ENCODE measurements at places on chromosomes 12 and 14.

DNA sequence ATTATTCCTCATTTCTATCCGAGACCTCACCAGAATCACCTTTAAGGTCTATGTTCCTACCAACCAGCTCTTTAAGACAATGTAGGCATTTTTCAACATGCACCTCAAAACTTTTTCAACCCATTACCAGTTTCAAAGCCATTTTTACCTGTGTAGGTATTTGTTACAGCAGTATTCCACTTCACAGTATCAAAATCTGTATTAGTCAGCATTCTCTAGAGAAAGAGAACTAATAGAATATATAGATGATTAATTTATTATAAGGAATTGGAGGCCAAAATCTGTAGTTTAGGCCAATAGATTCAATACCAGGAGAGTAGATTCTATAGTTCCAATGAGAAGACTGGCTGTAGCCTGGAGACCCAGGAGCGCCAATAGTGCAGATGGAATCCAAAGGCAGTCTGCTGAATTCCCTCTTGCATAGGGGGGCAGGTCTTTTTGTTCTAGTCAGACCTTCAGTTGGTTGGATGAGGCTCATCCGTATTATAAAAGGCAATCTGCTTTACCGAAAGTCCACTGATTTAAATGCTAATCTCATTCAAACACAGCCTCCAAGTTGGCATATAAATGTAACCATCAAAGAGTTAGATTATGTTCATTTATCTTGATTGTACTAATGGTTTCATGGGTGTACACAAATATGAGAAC, 151.6 kb upstream of the SYT1 start:
- no peak for DNase-seq

GRCh38 chr12:132834181-132834711, 5.6 kb upstream of the GOLGA3 start:
- DNase-seq = peak; percentile 21

DNA sequence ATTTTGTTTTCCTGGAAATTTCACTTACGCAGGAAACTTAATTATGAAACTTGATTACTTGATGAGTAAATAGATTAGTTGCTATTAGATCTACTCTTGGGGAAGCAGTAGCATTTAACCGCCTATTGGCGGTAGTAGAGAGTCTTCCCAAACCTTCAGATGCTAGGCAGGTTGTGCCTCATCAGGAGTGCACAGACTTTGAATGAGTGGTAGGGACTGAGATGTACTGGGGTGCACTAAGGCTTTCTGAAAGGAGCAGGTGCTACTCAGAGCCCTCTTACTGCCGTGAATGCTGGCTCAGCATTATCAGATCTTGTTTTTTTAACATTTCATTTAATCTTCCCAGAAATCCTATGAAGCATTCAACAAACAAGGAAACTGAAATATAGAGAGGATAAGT, 7.7 kb downstream of the GATC start:
- no peak for DNase-seq

DNA sequence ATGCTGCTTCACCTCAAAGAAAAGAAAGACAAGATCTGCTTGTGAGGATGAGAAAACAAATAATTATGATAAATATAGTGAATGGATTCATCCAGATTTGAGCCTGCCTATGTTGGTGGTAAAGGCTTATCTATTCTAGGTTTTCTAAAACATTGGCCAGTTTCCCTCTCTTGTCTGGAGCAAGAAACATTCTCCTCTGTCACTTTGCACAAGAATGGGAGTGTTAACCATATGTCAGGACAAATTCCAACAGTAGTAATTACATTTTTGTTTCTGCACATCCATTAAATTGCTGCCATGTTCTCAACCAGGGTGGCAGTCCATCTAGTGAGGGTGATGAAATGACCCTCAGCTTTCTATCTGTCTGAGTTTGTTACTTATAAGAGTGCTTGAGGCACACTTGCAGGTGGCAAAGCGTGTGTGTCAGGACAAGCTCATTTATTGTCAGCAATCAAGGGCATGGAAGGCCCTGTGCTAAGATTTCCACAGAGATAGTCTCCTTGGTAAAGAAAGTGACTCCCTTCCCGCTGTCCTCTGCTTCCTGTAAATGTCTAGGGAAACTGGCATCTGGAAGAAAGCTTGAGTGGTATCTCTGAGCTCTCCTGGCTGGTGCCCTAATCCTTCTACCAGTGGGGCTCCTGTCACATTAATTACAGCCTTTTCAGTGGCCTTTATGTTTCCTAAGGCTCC, 502.1 kb upstream of the FLRT2 start:
- no peak for DNase-seq

DNA sequence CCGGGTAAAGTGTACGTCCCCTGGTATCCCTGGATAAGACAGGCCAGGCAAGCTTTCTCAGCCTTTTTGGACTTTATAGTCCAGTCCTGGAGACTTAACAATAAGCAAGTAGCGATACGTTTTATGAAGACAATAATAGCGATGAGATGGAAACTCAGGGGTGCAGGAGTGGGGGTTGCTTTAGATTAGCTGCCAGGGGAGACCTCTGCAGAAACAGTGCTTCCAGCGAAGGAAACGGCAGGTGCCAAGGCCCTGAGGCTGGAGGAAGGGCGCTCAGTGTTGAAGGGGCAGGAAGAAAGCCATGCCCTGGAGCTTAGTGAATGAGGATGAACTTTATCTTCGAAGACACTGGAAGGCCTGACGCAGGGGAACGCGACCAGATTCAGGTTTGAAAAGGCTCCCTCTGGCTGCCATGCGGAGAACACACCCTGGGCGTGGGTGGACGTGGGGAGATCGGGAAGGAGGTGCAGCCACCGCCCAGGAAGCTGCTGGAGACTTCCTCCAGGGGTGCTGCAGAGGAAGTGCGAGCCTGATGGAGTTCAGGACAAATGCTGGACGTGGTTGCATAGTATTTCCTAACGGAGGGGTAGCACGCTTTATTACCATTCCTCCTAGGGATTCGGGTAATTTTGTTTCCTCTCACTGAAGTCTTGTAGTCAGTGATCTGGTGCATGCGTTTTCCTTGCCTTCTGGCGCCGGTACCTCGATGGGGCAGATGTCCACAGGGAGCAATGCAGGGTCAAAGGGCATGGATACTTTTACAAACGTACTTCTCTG, 26.1 kb upstream of the UBC start:
- DNase-seq = peak; percentile 73

GRCh38 chr14:87816416-87816815, 176.6 kb downstream of the GALC start:
- DNase-seq = no peak

DNA sequence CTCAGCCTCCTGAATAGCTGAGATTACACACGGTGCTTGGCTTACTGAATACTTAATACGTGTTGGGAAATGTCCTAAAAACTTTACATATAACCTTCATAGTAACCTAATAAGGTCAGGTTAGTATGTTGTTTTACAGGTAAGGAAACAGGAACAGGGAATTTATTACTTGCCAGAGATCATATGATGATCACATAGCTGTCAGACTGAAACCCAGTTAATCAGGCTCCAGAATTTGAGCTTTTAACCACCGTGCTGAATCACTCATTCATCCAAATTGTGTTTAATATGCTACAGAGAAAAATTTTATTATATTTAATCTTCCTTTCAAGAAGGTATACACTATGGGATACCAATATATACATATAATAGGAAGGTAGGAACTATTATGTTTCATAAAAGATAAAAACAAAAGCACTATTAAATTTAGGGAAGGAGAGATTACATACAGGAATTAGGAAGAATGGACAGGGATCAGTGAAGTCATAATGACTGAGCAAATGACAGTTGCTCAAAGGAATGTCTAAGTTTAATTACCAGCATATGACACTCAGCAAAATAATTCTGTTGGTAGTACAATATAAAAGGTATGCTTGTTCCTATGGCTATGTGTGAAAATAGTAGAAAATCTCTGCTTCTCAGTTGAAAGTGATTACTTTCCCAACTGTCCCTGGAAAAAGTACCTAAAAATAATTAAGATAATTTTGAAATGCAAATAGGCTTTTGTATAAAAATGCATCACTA, 59.3 kb downstream of the HEATR5A start:
- no peak for DNase-seq

- DNase-seq = no peak
Observed at GRCh38 chr12:53980802-53981496, 4.0 kb upstream of the HOXC10 start.

- no peak for DNase-seq
Observed at GRCh38 chr12:87511371-87511770, 517.8 kb downstream of the C12orf50 start.

DNA sequence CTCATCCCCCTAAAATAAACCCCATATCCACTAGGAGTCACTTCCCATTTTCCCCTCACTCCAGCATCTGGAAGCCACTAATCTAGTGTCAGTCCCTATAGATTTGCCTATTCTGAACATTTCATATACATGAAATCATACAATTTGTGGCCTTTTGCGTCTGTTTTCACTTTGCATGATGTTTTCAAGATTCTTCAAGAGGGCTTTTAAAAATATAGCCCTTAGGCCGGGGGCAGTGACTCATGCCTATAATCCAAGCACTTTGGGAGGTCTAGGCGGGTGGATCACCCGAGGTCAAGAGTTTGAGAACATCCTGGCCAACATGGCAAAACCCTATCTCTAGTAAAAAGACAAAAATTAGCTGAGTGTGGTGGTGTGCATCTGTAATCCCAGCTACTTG, 104.7 kb downstream of the VEZT start:
- DNase-seq = no peak

DNA sequence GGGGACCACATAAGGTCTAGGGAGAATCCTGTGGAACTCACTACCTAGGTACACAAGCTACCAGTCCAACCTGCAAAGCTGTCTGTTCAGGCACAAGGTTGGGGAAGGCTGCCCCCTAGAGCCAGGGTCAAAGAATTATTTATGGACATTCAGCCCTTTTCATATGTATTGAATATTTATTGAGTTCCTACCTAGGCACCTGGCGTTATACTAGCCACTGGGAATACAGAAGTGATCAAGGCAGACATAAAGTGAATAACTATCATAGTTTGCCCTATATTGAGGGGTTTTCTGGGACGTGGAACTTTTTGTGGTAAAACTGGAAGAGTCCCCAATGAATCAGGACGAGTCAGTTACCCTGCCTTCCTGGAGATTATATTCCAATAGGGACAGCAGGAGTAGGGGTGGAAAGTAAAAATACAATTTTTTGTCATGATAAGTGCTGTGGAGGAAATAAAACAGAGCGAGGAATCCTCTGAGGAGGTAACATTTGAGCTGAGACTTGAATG, 5.8 kb upstream of the SLC48A1 start:
- peak; percentile 50 for DNase-seq

DNA sequence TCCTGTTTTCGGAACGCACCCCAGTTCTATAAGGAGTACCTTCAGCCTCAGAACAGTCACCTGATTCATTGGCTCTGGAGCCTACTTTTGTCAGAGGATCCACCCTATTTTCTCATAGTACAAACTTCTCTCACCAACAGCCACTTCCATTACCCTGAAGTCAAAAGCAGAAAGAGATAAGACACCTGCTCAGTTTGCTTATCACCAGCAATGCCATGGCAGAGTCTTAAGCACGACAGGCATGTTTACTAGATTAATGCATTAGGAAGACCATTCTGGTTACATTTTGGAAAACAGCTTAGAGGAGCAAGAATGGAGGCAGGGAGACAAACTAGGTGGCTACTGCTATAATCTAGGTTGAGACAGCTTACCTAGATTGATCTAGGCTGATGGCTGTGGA, 67.7 kb downstream of the GXYLT1 start:
- no peak for DNase-seq

DNA sequence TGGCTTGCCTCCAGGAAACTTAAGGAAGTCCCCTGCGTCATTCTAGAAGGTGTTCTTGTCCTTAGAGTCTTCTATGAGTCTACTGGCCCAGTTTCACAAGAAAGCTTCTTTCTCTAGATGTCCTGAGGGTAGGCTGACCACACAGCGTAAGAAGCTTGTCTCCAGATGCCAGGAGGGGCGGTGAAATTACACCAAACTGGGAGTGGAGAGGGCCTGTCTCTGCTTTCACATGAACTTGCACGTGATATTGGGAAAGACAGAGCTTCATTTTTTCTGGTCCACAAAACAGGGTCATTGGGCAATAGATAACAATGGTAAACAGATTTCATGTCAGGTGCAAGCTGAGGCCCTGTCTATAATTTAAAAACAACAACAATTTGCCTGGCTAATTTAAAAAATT, 85.7 kb upstream of the TBX3 start:
- no peak for DNase-seq
